HepG2 (cell line): ENCODE measurements at places on chromosomes 12 and 14.

GRCh38 chr12:75820848-75821578, 210.6 kb downstream of the PHLDA1 start:
- no peak for DNase-seq

GRCh38 chr12:90622431-90622830, 332.5 kb downstream of the CCER1 start:
- DNase-seq: no peak

DNA sequence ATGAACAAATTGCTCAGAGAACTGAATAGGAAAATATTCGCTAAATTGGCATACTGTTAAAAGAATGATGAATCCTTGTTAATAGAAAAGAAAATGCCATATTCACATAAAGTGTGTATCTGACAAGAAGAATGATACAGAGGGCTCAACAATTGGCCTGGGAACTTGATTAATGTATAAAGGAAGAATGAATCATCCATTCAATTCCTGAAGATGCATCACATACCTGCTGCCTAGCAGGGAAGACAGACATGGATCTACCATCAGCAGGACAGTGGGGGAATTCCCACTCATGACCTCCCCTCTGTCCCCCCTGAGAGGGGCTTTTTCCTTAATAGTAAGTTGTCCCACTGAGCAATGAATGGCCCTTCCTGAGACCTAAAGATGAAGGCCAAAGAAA, 13.5 kb downstream of the PTPN21 start:
- DNase-seq: no peak

- peak; percentile 23 for DNase-seq
Observed at GRCh38 chr12:119695034-119695433, 27.1 kb downstream of the PRKAB1 start.

DNA sequence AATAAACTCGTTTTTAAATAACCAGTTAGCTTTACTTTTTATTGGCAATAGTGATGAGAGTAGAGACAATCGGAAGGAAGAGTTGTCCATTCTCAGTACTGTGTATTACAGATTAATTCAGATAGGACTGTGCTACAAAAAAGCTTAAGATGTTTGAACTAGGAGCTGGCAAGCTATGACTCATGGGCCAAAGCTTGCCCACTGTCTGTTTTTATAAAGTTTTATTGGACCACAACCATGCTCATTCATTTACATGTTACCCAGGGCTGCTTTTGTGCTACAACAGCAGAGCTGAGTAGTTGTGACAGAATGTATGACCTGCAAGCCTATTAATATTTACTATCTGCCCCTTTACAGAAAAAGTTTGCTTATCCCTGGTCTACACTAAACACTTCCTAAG, 19.4 kb downstream of the GNS start:
- DNase-seq: no peak

DNA sequence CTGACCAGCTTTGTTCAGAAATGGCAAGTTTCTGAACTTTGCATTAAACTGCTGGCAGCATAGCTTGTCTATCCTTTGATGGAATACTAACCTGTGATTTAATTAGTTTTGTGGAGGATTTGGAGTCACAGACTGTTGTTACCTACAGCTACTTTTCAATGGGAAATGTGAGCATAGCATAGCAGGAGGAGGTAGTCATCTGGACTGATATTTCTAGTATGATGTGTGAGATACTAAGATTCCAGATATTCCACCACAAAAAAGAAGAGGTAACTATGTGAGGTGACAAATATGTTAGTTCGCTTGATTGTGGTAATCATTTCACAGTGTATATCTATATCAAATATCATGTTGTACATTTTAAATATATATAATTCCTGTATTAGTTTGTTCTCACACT, 833.0 kb downstream of the SLC6A15 start:
- no peak for DNase-seq

DNA sequence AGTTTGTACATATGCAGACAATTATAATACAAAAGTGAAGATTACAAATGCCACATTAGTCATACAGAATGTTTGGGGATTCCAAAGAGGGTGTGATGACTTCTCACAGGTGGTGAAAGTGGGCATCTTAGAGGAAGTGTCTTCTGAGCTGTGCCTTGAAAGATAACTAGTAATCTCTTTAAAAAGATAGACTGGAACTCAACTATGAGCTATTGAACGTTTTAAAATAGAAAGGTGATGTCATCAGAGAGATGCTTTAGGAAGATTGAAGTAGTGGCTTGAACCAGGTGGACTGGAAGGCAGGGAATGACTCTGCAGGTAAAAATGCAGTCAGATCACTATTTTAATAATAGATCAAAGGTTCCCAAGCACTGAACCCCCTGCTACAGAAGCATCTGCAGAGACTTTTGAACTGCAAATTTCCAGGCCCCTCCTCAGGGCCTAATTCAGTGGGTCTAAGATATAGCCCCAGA, 50.3 kb downstream of the SYT1 start:
- no peak for DNase-seq

- DNase-seq: peak; percentile 12
Observed at GRCh38 chr14:66920196-66920595, 269.0 kb upstream of the GARIN2 start.

- DNase-seq: no peak
Observed at GRCh38 chr12:77118696-77119095, 53.3 kb upstream of the E2F7 start.

GRCh38 chr14:53956427-53957201, at the start of gene BMP4:
BMP4 (minus strand) TSS chr14:53956825; CDS start chr14:53952222, 4,603 bp downstream.
- DNase-seq: peak; percentile 82

DNA sequence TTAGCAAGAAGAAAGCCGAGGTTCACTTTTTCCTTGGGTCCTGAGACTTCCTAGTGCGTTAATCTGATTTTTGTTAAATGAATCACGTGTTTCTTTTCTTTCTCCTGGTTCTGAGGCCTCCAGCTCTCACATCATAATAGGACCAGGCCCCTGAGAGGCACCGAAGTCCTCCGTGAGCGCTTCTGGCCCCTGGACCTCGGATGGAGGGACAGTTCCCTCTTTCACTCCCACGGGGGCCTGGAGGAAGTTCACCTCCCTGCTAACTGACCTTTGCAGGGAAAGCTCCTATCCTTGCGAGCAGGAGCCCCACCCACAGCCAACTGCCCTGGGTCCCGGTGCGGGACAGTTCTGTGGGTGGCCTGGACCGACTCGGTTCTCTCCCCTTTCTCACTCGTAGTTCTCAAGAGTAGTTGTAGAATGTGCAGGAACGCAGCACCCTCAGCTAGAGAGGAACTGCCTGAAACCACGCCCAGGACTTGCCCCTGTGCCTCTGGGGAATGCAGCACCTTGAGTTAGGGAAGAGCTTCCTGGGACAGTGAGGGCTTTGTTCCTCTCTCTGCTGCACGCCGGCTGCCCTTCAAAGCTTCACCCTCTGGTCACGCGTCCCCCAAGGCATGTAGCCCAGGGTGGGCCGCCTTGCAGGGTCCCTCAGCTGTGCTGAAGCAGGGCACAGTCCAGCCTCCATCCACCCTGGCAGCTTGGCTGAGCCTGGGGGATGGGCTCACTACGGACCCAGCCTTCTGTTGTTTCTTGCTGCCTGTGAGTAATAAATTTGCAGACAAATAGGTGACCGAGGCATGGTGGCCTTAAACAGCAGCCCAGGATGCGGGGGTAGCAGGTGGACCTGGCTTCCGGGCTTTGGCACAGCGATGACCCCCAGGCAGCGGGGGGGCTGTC, 264.6 kb downstream of the ADGRD1 start:
- no peak for DNase-seq

DNA sequence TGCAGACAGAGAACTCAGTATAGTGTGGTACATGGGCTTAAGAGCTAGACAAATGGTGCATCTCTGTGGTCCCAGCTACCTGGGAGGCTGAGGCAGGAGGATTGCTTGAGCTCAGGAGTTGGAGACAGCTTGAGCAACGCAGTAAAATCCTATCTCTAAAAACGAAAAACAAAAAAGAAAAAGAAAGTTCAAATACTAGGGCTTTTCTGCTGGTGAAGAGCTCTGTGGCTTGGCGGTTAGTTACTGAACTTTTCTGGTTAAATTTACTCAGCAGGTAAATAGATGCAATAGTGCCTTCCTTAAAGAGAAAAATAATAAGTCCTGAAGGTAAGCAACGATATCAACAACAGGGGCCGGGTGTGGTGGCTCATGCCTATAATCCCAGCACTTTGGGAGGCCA, 31.4 kb upstream of the RAP1B start:
- no peak for DNase-seq

GRCh38 chr12:55830601-55831446, 1.4 kb upstream of the DNAJC14 start:
- DNase-seq: peak; percentile 45

GRCh38 chr14:28344381-28344780, 422.2 kb upstream of the FOXG1 start:
- DNase-seq: no peak

- DNase-seq: no peak
Observed at GRCh38 chr14:105910426-105910825, 384.0 kb downstream of the TMEM121 start.

- DNase-seq: no peak
Observed at GRCh38 chr12:46435625-46436024, 63.1 kb upstream of the SLC38A2 start.

GRCh38 chr12:116263844-116264243, 13.6 kb downstream of the MED13L start:
- peak; percentile 33 for DNase-seq

DNA sequence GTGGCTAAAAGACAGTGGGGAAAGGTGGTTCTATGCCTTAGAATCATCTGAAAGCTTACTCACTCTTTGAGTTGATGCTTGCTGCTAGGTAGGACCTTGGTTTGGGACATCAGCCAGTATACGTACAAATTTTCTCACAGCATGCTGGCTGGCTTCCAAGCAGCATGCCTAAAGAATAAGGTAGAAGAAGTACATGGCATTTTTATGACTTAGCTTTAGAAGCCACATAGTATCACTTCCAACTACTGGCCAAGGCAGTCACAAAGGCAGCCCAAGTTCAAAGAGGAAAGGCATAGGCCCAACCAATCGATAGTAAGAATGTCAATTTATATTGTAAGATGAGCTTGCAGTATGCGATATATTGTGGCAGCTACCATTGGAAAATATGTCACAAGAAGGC, 284.2 kb upstream of the CAND1 start:
- no peak for DNase-seq

- DNase-seq: no peak
Observed at GRCh38 chr14:54487771-54488170, 1.0 kb downstream of the GMFB start.

DNA sequence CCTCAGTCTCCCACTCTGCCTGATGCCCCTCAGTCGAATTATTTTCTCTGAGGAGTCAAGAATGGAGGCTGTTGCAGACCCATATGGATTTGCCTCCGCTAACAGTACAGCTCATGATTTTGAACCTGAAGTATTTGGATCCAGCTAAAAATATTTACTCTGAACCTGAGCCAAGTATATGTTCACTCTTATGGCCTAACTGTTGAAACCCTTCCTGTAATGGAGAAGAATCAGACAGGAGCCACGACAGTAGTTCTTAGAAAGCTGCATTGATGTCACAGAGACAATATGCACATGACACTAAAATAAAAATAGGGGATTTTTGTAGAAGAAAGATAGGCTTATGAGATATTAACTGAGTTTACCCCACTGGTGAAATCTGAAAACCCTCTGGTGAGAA, 1128.3 kb upstream of the FLRT2 start:
- DNase-seq: no peak

DNA sequence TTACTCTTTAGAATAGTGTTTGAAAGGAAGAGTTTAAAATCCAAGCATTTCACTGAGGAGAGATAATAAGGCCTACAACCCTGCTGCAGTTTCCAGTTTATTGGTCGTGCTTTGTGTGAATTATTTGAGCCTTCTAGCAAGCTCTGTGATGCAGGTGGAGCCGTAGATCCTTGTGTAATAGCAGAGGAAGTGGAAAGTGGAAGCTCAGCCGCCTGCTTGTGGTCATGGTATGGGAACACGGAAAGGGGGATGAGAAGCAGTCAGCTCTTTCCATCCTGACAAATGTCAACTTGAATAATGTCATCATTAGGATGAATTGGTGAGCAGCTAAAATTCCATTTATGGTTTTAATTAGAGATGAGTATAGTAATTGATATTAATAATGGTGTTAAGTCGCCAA, 29.1 kb downstream of the SYNE2 start:
- no peak for DNase-seq

DNA sequence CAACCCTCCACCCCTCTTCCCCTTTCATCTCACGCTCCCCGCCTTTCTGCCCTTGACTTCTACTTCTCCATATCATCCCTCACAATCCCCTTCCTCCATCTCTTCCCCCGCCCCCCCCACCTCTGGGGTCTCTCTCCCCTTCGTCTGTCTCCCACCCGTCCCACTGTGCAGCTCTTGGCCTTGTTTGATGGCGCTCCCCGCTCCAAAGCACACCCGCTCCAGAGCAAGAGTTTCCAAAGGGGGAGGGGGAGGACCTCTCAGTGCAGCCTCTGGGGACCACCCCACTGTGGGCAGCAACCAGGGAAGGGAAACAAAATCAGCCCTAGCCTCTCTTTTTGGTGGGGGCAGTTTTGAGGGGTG, 774 bp downstream of the CHGA start:
- no peak for DNase-seq

GRCh38 chr12:92335831-92336230, 190.2 kb upstream of the BTG1 start:
- DNase-seq: no peak

DNA sequence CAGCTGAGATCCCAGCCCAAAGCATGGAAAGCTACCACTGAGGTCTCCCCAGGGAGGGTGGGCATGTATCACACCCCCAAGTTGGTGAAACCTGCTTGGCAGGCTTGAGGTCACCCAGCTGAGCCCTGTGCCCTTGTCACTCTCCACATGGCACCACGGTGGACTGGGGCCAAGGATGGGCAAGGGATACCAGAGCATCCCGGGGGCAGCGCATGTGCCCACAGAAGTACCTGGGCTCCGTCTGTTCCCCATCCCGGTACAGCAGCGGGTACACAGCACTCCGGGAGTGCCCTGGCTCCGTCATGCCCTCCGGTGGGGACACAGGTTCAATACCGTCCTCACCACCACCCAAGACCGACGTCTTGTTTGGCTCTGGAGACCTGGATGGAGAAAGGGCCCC, 38.0 kb downstream of the RFLNA start:
- DNase-seq: no peak

- no peak for DNase-seq
Observed at GRCh38 chr12:11702959-11703358, 53.5 kb downstream of the ETV6 start.

DNA sequence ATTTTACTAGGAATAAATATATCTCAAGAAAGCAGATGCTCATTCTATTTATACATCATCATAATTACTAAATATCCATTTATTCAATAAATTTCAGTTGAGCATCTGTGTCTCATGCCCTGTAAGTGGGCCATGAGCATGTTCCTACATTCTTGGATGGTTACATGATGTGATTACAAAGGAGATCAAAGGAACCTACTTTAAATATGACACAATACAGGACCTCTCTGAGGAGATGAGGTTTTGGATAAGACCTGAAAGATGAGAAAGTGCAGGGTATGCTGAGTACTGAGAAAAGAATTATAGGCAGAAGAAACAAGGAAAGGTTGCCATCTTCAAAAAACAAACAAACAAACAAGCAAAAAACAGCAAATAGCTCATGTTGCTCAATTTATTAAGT, 105.4 kb upstream of the CNTN1 start:
- no peak for DNase-seq

DNA sequence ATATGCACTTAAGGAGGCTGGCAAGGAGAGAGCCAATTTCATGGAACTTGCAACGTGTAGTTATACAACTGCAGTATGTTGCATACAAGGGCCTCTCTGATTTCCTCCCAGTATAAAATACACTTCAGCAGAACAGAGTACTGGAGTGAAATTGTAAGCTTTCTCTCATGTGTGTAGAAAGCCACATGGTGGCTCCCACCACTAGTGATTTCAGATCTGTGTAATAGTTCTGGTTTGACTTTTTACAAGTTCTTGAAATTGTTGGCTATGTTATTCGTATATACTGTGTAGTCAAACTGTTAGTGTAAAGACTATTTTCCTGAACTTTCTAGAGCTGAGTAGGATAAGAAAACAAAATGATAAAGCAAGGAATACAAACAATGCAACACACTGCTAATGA, 16.4 kb upstream of the LMO3 start:
- DNase-seq: no peak
